ENCODE measurements at places on chromosomes 13 and 19.
A peak's percentile ranks its signal among the peaks of the same experiment; 100 is the strongest.

DNA sequence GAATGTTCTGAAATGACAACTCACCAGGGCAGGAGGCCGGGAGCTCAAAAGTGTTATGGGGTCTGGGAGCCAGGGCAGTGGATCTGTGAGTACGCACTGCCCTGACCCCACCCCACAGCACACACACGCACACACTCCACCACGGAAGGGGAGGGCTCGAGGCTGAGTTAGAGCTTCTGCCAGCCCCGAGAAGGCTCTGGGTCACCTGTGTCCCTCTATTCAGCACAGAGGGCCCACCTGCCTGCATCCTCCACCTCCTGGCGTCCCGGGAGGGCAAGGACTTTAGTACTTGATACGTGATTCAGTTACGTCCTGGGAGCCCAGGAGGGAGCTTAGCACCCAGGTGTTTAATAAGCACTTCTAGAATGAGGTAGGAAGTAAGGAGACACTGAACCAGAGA lies 190.0 kb upstream of the GPR12 start:
- no peak for DNase-seq

DNA sequence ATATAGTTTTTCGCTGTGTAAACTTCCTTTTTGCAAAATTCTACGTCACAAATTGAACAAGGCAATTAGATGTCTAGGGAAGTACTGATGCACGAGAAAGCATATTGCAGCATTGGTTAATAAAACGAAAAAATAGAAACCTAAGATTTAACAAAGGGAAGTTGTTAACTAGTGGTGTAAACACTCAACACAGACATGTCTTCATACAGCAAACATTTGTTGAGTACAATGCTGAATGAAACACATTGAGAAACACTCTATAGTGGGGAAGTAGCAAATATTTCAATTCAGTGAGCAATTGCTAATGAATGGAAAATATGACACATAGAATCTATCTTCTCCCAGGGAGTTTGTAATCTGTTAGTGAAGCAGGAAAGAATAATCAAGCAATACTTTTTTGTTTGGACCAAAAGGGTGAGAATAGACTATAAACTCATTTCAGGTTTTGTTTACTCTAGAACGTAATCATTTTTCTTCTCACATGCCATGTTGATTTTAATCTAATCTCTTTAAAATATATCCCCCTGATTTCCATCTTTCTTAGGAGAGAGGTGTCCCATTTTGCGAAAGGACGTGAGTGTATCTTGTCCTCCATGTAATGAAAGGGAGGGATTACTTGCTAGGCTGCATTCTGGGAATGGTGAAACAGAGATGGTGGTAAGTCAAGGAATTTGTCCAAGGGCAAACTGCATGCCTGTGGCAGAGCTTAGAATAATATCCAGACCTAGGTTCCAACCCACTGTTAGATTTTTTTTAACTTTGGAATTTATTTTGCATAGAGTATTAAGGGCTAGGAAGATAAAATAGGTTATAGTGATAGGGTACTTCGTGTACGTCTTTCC lies 1.7 kb upstream of the ANKRD10 start:
- no peak for DNase-seq

GRCh38 chr13:77002590-77003190 lies 10.8 kb downstream of the CLN5 start:
- no peak for DNase-seq

DNA sequence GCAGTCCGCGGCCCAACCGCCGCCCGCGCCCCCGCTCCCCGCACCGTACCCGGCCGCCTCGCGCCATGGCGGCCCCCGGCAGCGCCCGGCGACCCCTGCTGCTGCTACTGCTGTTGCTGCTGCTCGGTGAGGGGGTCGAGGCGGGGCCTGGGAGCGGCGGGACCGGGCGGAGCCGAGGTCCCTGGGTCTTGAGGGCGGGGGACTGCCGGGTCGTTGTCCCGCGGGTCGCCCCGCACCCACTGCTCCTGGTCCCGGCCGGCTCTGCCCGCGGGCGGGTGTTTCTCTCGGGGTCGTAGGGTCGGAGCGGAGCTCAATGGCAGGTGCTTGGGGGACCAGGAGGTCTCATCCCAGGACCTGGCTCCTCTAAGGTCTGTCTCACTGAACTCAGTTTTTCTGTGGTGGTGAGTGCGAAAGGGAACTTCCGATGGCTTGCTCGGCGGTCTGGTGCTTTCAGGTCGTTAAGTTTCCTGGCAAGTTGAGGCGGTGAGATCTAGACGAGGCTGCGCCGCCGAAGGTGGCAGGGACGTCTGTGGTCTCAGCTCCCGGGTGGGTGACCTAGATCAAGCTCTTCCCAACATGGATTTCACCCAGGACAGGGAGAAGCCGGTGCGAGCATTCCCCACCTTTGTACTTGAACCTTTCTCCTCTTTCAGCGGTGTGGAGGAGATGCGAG lies 467 bp downstream of the LAMP1 start:
- peak; percentile 13 for DNase-seq

Data from stimulated activated CD4-positive, alpha-beta T cell treated with anti-CD3 and anti-CD28 coated beads, Interleukin-12 subunit alpha, Interleukin-12 subunit beta, amount 100 ng/mL, for 4 hours (primary cell).